ENCODE measurements at places on chromosomes 7 and 10. TPM values are rescaled to one million over a fixed set of nuclear protein-coding genes. Genes with fewer than 3 reads are reported as not detected.
A peak's percentile ranks its signal among the peaks of the same experiment; 100 is the strongest.

LRRD1 gene
- not detected for polyA plus RNA-seq

GRCh38 chr7:128076796-128077271 is 45.6 kb upstream of the LRRC4 start:
- DNase-seq, result peak; percentile 45

GRCh38 chr10:116014871-116015582 is 258.0 kb downstream of the GFRA1 start:
- DNase-seq, result no peak

DNA sequence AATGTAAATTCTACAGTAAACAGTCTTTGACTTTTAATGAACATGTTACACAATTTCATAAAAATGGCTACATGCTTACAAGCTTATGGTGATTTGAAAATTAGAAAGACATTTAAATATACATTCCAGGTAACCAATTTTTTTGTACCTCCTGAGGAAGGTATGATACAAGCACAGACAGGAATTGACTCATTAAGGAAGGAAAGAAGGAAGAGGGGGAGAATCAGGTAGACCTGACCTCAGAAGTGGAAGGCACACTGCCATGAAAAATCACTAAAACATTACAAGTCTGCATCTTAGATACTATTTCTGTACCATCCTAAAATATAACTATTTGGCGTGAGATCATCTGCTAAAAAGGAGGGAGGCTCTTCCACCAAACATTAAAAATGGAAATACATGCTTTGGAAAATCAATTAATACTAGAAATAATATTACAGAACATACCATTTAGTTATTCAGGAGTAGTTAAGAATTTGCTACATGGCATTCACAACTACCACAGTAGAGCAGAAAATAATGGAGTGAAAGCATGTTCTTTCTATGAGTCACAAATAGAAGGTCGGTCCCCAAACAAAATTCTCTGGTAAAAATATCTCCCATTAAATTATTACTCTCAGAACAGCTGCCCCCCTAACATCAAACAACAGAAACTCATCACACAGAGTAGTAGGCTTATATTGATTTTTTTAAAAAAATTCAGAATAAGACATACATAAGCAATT is 15.2 kb downstream of the RAB11FIP2 start:
- DNase-seq, result no peak

NRP1 gene
- 10.9 TPM for polyA plus RNA-seq

GRCh38 chr10:5944389-5945189 is 32.8 kb downstream of the IL15RA start:
- peak; percentile 79 for DNase-seq

- no peak for DNase-seq
Observed at GRCh38 chr7:18064242-18064838, 36.7 kb upstream of the PRPS1L1 start.

STEAP1 gene
- 6.6 TPM for polyA plus RNA-seq

GRCh38 chr7:99105756-99106155 is 38.2 kb downstream of the SMURF1 start:
- DNase-seq, result no peak

GRCh38 chr10:62463364-62463763 is 89.2 kb downstream of the ZNF365 start:
- no peak for DNase-seq

DNA sequence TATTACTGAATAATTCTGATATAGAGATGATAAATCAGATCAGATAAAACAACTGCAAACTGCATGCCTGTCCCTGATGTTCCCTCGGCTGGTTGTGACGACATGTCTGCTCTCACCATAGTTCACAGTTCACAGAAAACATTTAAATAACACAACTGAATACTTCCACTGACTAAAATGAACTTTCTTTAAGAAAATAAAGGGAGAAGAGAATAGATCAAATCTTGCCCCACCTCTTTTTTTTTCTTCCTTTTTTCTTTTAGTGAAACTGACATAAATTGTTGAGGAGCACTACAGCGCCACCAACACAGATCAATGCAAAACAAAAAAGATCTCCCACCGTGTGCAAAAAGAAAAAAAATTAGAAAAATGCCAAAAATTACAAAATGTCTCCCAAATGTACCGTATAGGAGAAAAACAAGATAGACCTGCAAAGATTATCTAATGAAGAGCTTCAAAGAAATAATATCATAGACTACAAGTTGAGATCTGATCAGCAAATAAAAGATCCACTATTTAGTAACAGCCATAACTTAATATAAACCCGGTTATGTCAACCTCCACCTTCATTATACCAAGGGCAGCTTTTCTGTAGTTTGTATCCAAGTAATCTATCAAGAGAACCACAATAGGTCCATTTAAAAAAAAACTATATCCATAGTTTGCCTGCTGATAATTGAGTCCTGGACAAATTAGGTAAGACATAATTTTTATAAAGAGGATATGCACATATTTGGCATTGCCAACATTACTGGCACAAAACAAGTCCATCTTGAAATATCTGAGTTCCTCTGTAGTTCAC is 30.7 kb upstream of the EPC1 start:
- no peak for DNase-seq

UNCX gene
- not detected for polyA plus RNA-seq

PRKAR1B gene
- polyA plus RNA-seq, result 1.9 TPM

DNA sequence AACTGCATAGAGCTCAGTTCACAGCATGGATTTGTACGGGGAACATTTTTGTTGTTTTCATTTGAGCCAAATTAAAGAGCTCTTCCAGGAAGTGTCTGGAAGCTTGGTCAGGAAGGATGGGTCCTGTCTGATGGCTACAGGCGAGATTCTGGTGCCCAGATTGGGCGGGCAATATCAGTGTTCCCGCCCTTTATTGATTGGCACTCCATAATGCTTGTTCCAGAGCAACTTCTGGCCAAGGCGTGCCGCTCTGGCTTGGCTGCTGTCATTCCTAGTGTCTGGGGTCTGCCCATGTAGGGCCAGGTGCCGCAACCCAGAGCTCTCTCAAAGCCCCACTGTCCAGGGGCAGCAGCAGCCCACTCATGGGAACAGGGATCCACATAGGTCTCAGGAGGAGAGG is 45.9 kb downstream of the RAMP3 start:
- DNase-seq, result no peak

- DNase-seq, result no peak
Observed at GRCh38 chr10:113631684-113632367, 32.0 kb downstream of the NRAP start.

DNA sequence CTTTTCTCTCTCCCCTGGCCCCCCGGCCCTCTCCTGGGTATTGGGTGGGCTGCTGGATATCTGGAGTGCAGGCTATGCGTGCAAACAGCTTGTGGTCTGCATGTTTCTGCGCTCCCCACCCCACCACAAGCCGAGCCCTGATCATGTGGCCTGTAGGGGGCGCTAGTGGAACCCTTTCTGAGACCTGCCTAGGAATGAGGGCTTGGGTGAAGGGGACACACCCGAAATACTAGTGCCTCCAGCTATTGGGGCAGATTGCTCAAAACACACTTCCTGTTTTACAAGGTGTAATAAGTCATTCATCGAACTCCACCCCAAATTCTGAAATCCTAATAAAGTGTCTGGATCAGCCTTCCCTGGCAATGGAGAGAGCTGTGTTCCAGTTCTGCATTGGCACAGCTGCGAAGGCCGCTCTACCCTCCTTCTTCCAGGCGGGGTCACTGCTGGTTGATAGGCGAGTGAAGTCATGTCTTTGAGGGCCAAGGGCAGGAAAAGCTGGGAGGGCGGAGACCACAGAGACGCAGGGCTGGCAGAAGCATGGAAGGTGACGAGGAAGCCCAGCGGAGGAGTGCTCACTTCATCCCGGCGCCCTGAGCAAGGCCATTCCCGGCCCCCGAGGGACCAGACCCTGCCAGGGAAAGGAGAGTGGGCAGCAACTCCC is 19.8 kb upstream of the PRRT4 start:
- no peak for DNase-seq

- DNase-seq, result no peak
Observed at GRCh38 chr10:69065406-69066361, 22.2 kb upstream of the SRGN start.

GRCh38 chr7:157402388-157402703 is 65.5 kb downstream of the DNAJB6 start:
- no peak for DNase-seq

DNA sequence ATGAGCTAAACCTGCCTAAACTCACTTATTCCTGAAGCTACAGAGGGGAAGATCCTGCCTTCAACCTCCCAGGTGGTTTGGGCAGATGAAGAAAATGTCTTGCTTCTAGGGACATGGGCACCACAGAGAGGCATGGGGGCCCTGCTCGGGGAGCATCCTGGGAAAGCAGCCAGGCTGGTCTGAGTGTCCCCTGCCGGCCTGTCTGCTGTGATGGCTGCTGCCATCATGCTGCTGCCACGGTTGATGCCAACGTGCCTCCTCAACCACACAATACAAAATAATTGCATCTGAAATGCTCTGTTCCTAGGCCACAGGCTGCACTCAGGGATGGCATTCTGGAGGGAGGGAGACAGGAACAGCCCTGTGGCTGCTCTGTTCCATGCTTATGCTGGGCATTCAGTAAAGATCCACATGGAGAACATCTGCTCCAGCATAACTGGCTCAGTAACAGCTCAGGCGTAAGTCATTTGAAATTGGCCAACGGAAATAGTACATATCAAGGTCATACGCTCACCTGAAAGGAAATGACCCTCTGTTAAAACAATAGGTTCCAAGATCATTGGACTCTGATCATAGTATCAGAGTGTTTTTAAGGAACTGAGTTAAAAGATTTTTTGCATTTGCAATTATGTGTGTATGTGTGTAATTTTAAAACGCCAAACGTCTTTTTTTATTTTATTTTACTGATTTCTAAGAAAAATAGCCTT is 299.0 kb downstream of the TNS3 start:
- DNase-seq, result no peak

GRCh38 chr7:32039000-32039756 is 31.0 kb downstream of the PDE1C start:
- DNase-seq, result no peak

- DNase-seq, result no peak
Observed at GRCh38 chr7:90621747-90622140, 25.6 kb downstream of the CDK14 start.

GRCh38 chr10:60937784-60938654 is 6.0 kb downstream of the RHOBTB1 start:
- DNase-seq, result no peak

DNA sequence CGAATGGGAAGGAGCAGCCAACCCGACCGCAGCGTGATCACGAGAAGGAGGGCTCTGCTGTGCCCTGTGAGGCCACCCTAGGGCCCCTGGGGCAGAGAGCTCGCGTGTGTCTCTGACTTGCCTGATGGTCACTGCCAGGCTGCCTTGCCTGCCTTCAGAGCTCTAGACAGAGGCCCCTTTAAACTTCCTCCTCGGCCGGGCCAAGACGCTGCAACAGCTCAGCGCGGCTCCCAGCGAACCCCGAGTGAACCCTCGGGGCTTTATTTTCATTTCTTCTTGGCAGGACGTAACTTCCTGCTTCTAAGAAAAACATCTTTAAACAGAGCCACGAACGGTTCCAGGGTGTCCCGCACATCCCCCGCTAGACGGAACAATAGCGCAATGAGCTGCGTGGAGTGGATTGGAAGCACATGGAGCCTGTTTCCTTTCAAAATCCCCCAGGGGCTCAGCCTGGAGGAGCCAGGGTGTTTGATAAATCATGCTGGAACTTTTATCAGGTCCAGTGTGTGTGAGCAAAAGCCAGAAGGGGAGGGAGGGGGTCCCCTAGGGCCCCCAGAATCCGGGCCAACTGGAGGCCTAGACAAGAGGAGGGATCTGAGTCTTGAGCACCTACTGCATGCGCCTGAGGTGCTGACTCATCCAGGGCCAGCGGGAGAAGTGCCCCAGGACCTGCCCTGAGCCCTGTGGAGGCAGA is 134.1 kb upstream of the GDF10 start:
- peak; percentile 81 for DNase-seq

GRCh38 chr10:76451911-76452310 is 1020.5 kb downstream of the LRMDA start:
- no peak for DNase-seq

DNA sequence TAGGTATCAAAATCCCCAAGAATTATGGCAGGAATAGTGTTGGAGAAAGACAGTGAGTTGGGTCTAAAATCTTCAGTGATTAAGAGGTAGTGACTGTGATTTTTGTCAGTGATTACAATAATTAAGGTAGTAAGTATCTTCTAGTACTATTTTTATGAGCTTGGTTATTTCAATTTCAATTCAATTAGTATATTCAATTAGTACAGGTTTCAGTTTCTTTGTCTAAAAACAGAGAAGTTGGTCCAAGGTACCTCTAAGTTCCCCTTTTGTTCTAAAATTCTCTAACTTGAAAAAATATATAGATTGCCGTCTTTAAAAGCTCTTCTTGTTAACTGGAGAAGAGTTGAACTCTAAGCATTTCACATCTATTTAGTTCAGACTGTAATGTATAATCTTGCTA is 82.9 kb downstream of the OTUD1 start:
- no peak for DNase-seq

DNA sequence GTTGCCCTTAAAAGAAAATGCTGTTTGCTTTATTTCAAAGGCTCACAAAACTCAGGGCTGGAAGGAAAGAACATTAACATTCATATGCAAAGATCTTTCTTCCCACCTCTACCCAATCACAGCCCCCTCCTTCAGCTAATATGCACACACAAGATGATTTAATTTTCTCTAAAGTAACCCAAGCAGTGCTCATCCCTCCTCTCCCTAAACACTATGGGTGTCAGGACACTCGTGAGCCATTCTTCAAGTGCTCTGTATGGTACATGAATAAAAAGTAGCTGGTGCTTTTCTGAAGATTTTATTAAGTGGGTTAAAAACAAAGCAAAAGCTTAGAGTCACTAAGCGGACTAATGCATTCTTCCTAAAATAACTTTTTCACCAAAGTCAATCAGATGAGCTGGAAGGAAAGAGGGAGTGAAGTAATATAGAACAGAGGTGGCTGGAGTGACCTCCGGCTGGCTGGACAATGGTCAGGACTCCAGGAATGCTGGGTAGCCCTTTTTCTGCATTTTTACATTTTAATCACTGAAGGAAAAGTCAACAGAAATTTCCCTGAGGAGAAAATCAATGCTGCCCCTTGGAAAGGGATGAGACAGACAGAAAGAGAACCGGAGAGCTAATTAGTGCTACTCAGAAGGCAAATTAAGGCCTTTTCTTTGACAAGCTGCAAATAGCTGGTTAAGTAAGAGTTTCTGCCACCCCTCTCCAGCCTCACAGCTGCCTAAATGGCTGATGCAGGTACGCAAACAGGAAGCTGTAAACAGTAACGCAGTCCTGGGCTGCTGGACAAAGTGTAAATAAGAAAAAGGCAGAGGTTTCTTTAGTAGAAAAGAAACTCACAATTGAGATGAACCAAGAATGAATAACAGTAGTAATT is 6.6 kb downstream of the DGKI start:
- no peak for DNase-seq

- no peak for DNase-seq
Observed at GRCh38 chr7:17247357-17247756, 51.1 kb upstream of the AHR start.

DNA sequence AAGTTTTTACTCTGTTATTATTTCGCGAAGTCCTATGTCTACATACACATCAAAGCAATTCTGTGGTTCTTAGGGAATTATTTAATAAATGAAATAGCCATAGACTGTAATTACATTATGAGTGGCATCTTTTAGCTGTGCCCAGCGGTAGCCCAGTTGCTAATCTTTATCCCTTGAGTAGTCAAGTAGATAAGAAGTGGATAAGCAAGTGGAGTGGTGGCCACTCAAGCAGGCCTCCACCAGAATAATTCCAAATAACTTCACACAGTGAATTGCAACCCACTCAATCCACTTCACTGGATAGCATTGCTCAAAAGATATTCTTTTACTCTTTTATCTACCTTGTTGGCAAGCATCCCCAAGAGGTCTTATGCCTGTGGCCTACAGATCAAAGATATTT is 349.7 kb downstream of the AUTS2 start:
- DNase-seq, result no peak

- no peak for DNase-seq
Observed at GRCh38 chr7:149853157-149853556, 15.0 kb downstream of the ZNF862 start.

TMEM130 gene
- polyA plus RNA-seq, result not detected
